ENCODE measurements at places on chromosomes 1 and 21. TPM values are rescaled to one million over a fixed set of nuclear protein-coding genes. Genes with fewer than 3 reads are reported as not detected.

Gene MARK1
- 5.3 TPM for total RNA-seq

Gene FNDC7
- not detected for total RNA-seq

Gene CLEC20A
- total RNA-seq, result 0.40 TPM

Gene UBL4B
- total RNA-seq, result not detected

Gene OR4F29
- total RNA-seq, result not detected

GRCh38 chr1:36876990-36877389 lies 157.3 kb downstream of the GRIK3 start:
- no peak for DNase-seq
- no peaks in the 10 kb centered on the region for H3K4me1 ChIP-seq
- no peaks in the 10 kb centered on the region for H3K36me3 ChIP-seq
- H3K27ac ChIP-seq, result no peak overlapping the region

DNA sequence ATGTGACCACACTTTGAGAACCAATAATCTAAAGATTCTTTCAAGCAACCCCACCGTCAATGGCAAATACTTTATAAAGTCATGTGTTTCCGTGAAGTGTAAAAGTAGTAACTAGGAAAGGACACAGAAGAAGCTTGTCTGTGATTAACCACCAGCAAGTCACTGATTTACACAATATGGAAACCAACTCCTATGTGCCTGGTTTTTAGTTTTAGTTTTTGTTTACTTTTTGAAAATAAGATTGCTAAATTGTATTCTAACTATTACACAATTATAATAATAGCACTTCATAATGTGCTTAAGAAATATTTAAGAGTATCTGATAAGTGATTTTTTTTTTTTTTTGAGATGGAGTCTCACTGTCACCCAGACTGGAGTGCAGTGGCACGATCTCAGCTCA lies 13.0 kb downstream of the FMO2 start:
- no peak for DNase-seq

DNA sequence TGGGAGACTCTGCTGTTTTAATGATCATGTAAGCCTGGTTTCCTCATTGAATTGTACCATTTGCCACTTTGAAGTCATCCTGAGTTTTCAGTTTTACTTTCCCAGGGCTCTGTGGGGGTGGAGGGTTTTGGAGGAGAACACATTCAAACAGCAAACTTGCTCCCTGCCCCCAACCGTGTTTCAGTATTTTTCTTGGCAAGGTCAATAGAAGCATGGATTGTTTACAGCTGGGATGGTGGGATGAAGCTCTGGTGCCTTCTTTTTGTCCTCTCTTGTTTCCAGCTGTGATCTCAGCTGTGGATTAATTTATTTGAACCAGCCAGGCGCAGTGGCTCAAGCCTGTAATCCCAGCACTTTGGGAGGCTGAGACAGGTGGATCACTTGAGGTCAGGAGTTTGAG lies 54.3 kb upstream of the SERBP1 start:
- H3K4me1 ChIP-seq, result peaks cover 7% of the 10 kb centered on the region
- no peak for DNase-seq
- H3K27me3 ChIP-seq, result no peaks in the 10 kb centered on the region
- H3K4me3 ChIP-seq, result no peak overlapping the region
- no peak overlapping the region for H3K27ac ChIP-seq

DNA sequence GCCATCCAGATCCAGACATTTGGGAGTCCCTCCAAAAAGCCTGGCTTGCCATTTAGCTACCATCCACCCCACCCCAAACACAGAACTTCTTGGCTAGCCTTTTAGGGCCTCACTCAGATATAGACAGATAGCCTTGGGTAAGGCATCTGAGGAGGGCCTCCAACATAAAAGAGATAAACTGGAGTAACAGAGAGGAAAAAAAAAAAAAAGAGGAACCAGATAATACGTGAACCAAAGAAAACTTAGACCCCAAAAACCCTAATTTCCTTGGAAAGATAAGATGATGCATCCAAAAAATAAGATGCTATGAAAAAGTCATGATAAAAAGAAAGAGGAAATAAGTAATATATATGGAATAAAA lies 19.8 kb upstream of the LSS start:
- no peaks in the 10 kb centered on the region for H3K4me1 ChIP-seq
- DNase-seq, result no peak
- no peak overlapping the region for H3K4me3 ChIP-seq
- no peaks in the 10 kb centered on the region for H3K27me3 ChIP-seq
- peaks cover 97% of the 10 kb centered on the region for H3K36me3 ChIP-seq

DNA sequence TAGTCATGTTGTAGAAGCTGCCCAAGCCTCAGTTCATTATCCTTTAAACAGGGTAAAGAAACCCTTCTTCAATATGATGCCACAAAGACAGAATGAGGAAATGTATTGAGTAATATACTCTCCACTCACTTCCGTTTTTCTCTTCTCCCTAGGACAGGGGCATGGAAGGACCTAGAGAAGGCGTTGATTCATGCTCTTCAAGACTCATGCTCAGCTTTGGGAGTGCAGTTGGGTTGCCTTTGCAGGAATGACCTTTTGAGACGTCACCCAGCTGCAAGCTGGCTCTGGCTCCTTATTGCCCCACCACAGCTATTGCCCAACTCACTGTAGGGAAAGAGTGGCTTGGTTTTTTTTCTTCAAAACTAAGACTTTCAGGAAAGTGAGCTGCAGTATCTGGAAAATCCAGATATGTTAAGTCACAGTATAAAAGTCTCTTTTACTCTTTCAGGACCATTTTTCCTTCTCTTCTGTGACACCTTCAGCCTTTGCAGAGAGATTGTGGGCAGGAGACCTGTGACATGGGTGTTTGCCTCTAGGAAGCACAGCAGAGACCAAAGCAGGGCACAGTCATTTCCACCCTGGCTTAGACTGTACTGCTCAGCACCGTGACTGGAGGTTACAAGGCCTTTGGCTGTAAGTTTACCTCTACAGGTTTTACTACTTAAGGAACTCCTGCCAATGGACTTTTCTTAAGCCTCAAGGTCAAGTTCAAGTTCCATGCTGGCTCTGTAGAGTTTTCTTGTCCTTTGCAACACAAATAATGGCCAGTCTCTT lies 39.5 kb downstream of the XCL2 start:
- no peak overlapping the region for H3K4me3 ChIP-seq
- H3K36me3 ChIP-seq, result no peaks in the 10 kb centered on the region
- no peaks in the 10 kb centered on the region for H3K4me1 ChIP-seq
- no peak overlapping the region for H3K27ac ChIP-seq
- no peak for DNase-seq

DNA sequence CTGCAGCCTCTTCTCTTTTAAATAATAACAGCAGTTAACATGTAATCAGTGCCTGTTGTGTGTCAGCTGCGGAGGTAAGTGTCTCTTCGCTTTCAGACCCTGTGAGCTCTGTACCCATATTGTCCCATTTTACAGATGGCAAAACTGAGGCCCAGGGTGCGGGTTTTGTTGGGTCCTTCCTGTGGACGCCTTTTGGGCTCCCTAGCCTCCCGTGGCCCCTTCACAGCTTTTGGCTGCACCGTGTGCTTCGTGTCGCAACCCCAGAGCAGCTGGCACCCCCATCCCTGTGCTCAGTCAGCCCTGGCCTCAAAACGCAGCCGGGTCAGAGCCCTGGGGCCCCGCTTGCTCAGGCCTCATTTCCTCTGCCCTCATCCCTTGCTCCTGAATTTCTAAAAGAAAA lies 53.8 kb downstream of the TLR5 start:
- H3K27me3 ChIP-seq, result no peaks in the 10 kb centered on the region
- H3K4me3 ChIP-seq, result no peak overlapping the region
- no peak for DNase-seq
- H3K4me1 ChIP-seq, result peaks cover 19% of the 10 kb centered on the region

GRCh38 chr1:89310505-89310904 lies 37.8 kb upstream of the GBP5 start:
- DNase-seq, result no peak
- no peaks in the 10 kb centered on the region for H3K27me3 ChIP-seq
- no peaks in the 10 kb centered on the region for H3K4me1 ChIP-seq
- H3K36me3 ChIP-seq, result no peaks in the 10 kb centered on the region

- peak; percentile 92 for DNase-seq
- peaks cover 47% of the 10 kb centered on the region for H3K27me3 ChIP-seq
- H3K36me3 ChIP-seq, result no peaks in the 10 kb centered on the region
- H3K4me3 ChIP-seq, result peak overlapping the region; percentile 74
- peak overlapping the region; percentile 38 for H3K27ac ChIP-seq
These were observed 4.5 kb downstream of the C1orf232 start for GRCh38 chr1:26164036-26164860.

DNA sequence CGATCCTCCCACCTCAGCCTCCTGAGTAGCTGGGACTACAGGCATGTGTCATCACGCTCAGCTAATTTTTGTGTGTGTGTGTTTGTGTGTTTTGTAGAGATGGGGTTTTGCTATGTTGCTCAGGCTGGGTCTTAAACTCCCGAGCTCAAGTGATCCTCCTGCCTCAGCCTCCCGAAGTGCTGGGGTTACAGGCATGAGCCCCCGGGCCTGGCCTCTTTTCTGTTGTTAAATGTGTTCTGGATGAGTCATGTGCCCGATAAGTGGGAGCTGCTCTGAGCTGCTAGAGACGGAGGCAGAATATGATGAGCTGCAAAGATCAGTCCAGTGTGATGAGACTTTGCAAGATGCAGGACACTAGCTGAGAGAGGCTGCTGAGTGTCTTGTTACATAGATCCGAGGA lies 75.5 kb downstream of the VPS13D start:
- H3K27me3 ChIP-seq, result no peaks in the 10 kb centered on the region
- no peaks in the 10 kb centered on the region for H3K4me1 ChIP-seq
- H3K27ac ChIP-seq, result no peak overlapping the region
- no peak overlapping the region for H3K4me3 ChIP-seq
- H3K36me3 ChIP-seq, result peaks cover 70% of the 10 kb centered on the region

DNA sequence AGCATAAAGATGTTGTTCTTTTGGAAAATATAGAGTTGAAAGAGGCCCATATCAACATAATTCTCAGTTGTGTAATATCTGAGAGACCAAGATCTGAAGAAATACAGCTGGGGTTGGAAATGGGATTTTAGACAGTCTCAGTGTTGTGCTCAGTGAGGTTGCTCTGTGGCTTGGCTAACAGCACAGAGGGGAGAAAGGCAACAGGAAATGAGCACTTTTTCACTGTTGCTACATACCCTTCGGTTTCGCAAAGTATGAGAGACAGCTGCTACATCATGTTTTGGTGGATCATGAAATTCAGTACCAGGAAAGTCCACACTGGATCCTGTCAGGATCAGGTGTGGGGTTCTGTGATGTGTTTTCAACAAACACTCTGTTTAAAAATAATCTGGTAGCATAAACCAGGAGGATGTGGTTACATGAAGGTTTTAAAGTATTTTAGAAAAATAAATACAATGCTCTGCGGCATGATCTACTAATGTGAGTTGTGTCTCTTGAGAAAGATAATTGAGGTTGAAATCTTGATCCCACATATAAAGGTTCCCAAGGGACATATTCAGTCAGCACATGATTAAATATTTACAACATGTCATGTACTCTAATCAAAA lies 7.0 kb upstream of the GPR88 start:
- H3K27me3 ChIP-seq, result peaks cover 13% of the 10 kb centered on the region
- no peaks in the 10 kb centered on the region for H3K4me1 ChIP-seq
- no peak for DNase-seq

DNA sequence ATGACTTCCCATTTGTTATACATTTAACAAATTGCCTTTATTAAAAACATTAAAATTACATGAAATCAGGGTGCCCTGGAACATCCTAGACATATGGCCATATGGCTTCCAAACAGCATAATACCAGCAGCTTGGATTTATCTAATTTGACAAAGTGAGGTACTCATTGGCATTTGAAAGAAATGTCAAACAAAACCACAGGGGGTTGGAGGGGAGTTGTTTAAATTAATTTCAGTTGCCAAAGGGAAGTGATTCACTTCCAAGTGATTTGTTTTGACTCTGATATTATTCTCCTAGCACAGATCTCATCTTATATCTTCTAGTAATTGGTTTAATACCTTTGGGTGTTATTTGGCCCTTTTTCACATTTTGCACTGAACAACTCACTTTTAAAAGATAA lies 24.5 kb upstream of the POU2F1 start:
- no peak for DNase-seq
- no peaks in the 10 kb centered on the region for H3K27me3 ChIP-seq
- H3K4me1 ChIP-seq, result peaks cover 15% of the 10 kb centered on the region
- no peaks in the 10 kb centered on the region for H3K36me3 ChIP-seq
- H3K4me3 ChIP-seq, result no peak overlapping the region

Data from endodermal cell (in vitro differentiated cells).